Neural crest cell (in vitro differentiated cells): ENCODE measurements at places on chromosomes 6 and 20. TPM values are rescaled to one million over a fixed set of nuclear protein-coding genes. Genes with fewer than 3 reads are reported as not detected.

GRCh38 chr6:123848347-123848746, 44.7 kb downstream of the NKAIN2 start:
- no peak for DNase-seq

- DNase-seq = no peak
Observed at GRCh38 chr6:38567436-38567835, 72.3 kb downstream of the BTBD9 start.

Gene BMP2
- 0.58 and 0.84 TPM in 2 replicates for total RNA-seq

- DNase-seq = no peak
Observed at GRCh38 chr20:62298577-62299249, 4.1 kb upstream of the ADRM1 start.

DNA sequence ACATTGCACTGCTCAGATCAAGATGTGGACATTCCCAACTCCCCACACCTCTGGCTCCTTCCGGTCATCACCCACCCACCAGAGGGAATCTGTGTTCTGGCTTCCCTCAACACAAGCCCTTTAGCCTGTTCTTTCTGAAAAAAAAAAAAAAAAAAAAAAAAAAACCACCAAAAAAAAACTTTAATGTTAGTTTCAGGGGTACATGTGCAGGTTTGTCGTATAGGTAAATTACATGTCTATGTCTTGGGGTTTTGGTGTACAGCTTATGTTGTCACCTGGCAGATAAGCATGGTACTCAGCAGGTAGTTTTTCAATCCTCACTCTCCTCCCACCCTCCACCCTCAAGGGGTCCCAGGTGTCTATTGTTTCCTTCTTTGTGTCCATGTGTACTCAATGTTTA, 135.8 kb upstream of the FOXA2 start:
- DNase-seq = no peak

DNA sequence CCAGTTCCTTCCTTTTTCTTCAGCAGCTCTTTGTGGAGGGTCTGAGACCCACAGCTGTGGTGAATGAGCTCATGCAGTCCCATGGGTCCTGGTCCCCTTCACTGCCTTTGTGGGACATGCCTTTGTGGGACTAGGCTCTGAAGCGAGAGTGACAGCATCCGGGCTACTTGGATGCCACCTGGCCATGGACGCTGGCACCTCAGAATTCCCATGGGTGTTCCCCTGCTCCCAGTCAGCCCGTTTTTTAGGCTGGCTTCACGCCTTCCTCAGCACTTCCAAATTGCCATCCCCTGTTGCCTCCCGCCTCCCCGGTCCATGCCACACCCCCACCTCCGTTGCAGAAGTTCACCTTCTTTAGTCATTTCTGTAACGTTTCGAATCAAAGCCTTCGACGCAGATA, 45.1 kb downstream of the RAMACL start:
- no peak for DNase-seq

- DNase-seq = no peak
Observed at GRCh38 chr6:96246563-96246962, 230.8 kb downstream of the FUT9 start.

Gene SIGLEC1
- not detected in 2 replicates for total RNA-seq

GRCh38 chr6:9401960-9402359, 966.6 kb upstream of the SLC35B3 start:
- no peak for DNase-seq

Gene SLC44A4
- 0.32 and 0.84 TPM in 2 replicates for total RNA-seq

DNA sequence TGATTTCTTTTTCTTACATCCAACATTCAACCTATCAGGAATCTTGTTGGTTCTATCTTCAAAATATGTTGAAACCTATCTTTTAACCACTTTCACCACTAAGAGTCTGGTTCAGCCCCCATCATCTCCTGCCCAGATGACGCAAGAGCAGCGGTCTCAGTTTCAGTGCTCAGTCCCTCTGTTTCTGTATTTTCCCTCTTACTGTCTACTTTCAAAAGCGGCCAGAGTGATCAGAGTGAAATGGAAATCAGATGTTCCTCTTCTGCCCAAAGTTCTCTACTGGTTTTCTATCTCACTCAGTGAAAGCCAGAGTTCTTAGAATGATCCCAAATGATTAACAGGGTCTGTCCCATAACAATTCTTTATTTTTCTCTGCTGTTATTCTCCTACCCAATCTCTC, 147.9 kb upstream of the PDE7B start:
- DNase-seq = no peak

Gene POPDC3
- total RNA-seq = 0.77 and 0.86 TPM in 2 replicates

Gene INSM1
- total RNA-seq = 21.7 and 22.6 TPM in 2 replicates

Gene BPIFA2
- total RNA-seq = not detected in 2 replicates

DNA sequence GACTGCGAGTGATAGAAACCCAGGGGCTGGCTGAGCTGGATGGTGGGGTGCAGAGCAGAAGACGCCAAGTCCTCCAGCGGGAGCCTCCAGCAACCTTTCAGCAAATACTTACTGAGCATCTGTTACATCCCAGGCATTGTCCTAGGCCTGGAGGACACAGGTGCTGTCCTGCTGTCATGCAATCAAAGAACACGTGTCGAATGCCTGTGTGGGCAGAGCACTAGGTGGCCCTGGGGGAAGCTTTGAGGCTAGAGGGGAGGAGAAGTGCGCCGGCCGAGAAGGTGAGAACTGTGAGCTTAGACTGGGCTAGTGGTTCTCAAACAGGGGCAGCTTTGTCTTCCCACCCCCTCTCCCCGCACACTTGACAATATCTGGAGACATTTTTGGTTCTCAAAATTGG, 233.6 kb downstream of the BMP7 start:
- no peak for DNase-seq

DNA sequence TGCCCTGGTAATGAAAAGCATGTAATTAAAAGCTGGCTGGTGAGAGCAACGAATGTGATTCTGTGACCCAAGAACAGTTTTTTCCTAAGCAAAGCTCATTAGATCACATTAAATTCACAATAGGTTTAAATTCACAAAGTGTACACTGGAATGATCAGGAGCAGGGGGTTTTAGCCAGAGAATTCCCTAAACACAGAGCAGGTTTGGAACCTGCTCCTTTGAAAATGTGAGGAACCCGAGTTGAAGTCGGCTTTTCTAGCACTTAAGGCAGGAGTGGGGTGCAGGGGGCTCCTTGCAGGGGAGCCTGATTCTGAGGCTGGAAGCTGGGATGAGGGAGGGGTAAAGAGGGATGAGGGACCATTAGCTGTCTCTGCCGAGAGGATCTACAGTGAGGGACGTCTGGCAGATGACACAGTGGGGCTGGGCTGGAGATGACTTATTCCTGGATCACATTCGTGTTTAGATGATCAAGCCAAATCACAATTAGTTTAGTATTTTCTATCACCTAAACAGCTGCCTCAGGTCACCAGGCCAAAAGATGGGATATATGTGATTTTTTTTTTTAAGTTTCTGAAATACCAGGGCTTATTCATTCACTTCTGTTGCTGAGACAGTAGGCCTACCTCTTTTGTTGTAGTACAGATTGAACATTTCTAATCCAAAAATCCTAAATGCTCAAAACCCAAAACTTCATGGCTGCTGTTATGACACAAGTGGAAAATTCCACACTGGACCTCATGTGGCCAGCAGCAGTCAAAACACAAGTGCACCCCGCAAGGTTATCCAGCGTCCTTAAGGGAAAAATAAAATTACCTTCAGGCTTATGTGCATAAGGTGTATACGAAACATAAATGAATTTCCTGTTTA, 93.1 kb upstream of the HIVEP1 start:
- no peak for DNase-seq

DNA sequence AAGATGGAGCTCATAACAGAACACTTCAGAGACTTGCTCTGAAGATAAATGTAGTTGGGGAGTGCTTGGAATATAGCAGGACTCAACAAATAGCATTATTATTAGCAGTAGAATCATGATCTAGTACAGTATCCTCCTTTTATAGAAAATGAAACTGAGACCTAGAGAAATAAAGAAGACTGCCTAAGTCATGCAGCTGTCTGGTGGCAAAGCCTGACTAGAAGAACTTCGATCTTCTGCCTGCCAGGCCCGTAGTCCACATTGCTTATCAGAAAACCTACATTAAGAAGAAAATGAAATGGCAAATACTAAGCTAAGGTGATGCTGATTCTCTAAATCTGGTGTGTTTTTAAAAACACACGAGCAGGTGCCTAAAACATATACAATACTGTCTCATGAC, 46.4 kb upstream of the DST start:
- no peak for DNase-seq

Gene ZSCAN26
- total RNA-seq = 15.0 and 19.8 TPM in 2 replicates

- no peak for DNase-seq
Observed at GRCh38 chr6:108619431-108620197, 58.9 kb downstream of the FOXO3 start.

GRCh38 chr20:38325905-38326304, 20.4 kb upstream of the LBP start:
- no peak for DNase-seq

GRCh38 chr6:10312445-10312844, 102.4 kb downstream of the TFAP2A start:
- DNase-seq = no peak

Gene FAM83C
- total RNA-seq = not detected in 2 replicates

GRCh38 chr20:54658525-54658924, 183.1 kb downstream of the DOK5 start:
- no peak for DNase-seq

Gene SPDEF
- total RNA-seq = 0.12 TPM in 1 of 2 replicates, not detected in the other

- no peak for DNase-seq
Observed at GRCh38 chr20:31449511-31450414, 9.3 kb downstream of the DEFB123 start.

Gene MCCD1
- total RNA-seq = not detected in 2 replicates

DNA sequence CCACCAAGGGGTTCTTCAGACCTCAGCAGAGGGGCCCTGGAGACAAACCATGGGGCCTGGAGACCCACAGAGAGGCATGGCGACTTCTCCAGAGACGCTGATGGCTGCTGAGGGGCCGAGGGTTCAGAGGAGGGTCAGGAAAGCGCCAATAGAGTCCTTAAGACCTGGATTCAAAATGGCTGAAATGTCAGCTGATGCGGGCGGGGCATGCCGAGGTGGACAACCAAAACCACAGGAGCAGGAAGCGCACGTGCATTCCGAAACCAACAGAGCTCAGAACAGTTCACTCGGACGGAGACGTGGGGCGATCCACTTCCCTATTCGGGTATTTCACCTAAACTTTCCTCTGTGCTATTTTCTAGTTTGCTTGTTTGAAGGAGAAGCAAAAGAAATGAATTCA, 99.9 kb upstream of the RIN2 start:
- no peak for DNase-seq

- no peak for DNase-seq
Observed at GRCh38 chr6:169542491-169542890, 159.3 kb downstream of the WDR27 start.

GRCh38 chr6:3579652-3580175, 122.9 kb upstream of the SLC22A23 start:
- DNase-seq = no peak

DNA sequence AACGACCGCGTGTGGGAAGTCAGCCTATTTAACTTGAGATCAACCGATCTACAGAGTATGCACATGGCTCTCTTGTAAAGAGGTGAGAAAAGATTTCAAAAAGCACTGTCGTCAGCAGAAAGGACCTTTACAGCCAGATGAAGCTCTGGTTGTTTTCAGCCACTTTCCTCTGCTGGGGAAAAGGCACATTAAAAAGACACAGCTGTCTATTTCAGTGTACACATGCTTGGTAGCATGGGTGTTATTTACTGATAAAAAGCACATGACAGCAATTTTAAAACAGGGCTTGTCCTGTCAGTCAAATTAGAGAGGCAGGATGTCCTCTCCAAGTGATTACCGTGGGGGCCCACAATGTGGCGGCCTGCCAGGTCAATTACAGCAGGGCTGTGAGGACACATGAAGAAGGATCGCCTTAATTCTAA, 188.9 kb downstream of the PRKN start:
- DNase-seq = no peak

- DNase-seq = no peak
Observed at GRCh38 chr20:10463622-10464021, 28.5 kb downstream of the SLX4IP start.

GRCh38 chr6:119587537-119587936, 238.0 kb upstream of the MAN1A1 start:
- no peak for DNase-seq

- no peak for DNase-seq
Observed at GRCh38 chr6:16252686-16253299, 14.4 kb downstream of the GMPR start.

GRCh38 chr6:110881546-110882273, 7.1 kb downstream of the AMD1 start:
- DNase-seq = no peak

- no peak for DNase-seq
Observed at GRCh38 chr6:71405416-71405815, 116.8 kb downstream of the OGFRL1 start.

DNA sequence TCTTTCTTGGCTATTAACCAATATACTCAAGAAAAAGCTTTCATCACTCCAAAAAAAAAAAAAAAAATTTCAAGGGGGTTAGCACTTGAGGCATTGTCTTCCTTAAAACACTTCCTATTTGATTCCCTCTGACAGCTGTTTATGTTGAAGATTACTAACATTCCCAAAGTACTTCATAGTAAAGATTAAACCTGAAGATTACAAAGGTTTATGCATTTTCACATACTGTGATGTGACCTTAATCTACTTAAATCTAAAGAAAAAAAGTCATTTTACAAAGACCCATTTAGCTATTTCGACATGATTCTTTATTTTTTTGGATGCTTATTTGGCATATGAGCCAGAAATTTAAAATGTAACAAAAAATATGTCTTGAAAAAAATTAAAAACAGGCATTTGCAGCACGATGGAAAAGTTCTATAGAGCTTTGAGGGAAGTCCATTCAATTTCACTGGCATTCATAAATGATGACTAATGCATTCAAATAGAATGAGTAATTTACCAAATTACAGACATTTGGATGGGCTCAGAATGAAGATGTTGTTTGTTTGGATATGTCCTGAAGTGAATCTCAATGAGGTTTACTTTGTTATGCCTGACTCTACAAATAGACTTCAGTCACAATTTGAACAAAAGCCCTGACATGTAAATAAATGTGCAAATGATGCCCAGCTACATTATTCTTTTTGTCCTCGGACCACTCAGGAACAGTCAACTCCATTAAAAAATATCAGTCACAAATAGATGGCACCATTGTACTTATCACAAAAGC, 674.6 kb upstream of the MARCKS start:
- no peak for DNase-seq

GRCh38 chr6:137699031-137699683, 167.9 kb upstream of the TNFAIP3 start:
- no peak for DNase-seq

DNA sequence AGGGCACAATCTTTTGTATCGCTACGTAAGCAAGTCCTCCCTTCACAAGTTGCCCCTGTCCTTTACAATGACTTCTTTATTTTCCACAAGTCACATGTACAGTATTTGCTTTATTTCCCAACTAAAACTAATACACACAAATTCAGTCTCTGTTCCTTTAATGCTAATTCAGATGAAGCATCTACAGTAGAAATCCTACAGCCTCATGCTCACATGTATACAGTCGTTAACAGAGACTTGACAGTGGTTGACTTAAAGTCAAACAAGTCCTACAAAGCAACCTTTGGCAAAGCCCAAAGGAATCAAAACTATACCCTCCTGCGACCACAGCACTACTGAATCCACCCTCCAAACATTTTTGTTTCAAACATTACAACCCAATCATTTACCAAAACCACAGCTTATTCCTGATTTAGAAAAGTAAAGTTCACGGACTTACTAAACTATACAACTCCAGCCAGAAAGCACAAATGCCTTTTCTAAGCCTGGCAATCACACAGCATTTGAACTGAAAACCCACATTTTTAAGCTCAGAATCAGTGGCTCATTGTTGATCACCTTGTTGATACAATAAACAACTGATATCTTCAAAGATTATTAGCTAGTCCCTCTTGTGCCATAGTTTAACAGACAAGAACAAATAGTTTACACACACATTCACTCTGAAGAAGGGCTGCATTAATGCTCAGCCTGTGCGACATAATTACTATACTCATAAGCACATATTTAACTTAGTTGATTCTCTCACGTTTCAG, 70.9 kb upstream of the NHSL1 start:
- DNase-seq = no peak

Gene SLC17A1
- total RNA-seq = not detected in 2 replicates

Gene SLC35B3
- 13.3 and 13.9 TPM in 2 replicates for total RNA-seq

Gene HEY2
- 10.8 and 11.6 TPM in 2 replicates for total RNA-seq
